ENCODE measurements at places on chromosomes 7 and 10. TPM values are rescaled to one million over a fixed set of nuclear protein-coding genes. Genes with fewer than 3 reads are reported as not detected.

The NYAP1 gene
- 1.8 TPM for total RNA-seq

The WEE2 gene
- total RNA-seq: not detected

The GLRX3 gene
- total RNA-seq: 112 TPM

The EEF1AKMT2 gene
- 20.1 TPM for total RNA-seq

The ADRB1 gene
- 0.17 TPM for total RNA-seq

The GTPBP4 gene
- total RNA-seq: 22.6 TPM

The MOGAT3 gene
- total RNA-seq: not detected

The KLF14 gene
- not detected for total RNA-seq

The FAM200A gene
- total RNA-seq: 4.9 TPM

The GIMAP8 gene
- not detected for total RNA-seq

The PNLIPRP3 gene
- total RNA-seq: not detected

The NANOS1 gene
- total RNA-seq: 0.17 TPM

Data from bronchus fibroblast of lung (primary cell).